ENCODE measurements at places on chromosomes 11 and 22. TPM values are rescaled to one million over a fixed set of nuclear protein-coding genes. Genes with fewer than 3 reads are reported as not detected.

The POU2AF3 gene
- total RNA-seq: 0.18 TPM

The PIH1D2 gene
- 0.76 TPM for total RNA-seq

The MRGPRF gene
- 12.4 TPM for total RNA-seq

The MCHR1 gene
- total RNA-seq: 0.21 TPM

The EXPH5 gene
- total RNA-seq: 3.5 TPM

The SLC15A3 gene
- total RNA-seq: 24.8 TPM

The UFD1 gene
- 46.9 TPM for total RNA-seq

The SLC17A6 gene
- not detected for total RNA-seq

The CLDN5 gene
- 23.3 TPM for total RNA-seq

All from left cardiac atrium (tissue), 4 donors.